Tongue (tissue), 3 donors: ENCODE measurements at places on chromosomes 6 and 20. TPM values are rescaled to one million over a fixed set of nuclear protein-coding genes. Genes with fewer than 3 reads are reported as not detected.

Gene C6orf58
- not detected for total RNA-seq

Gene LIN28B
- total RNA-seq = 0.21 TPM

Gene THBS2
- 89.3 TPM for total RNA-seq

Gene DUSP15
- 0.82 TPM for total RNA-seq

Gene TAAR9
- total RNA-seq = not detected

Gene PDSS2
- total RNA-seq = 11.6 TPM

Gene TBXT
- total RNA-seq = not detected

Gene LEMD2
- total RNA-seq = 37.5 TPM

Gene SCGN
- total RNA-seq = 0.62 TPM

Gene TMEM244
- total RNA-seq = 2.3 TPM

Gene TRERF1
- 7.1 TPM for total RNA-seq

Gene GPX5
- total RNA-seq = not detected

Gene GNMT
- total RNA-seq = 0.41 TPM

Gene NKAIN2
- 1.7 TPM for total RNA-seq

Gene MACROD2
- total RNA-seq = 5.0 TPM

Gene CYP39A1
- 13.5 TPM for total RNA-seq

Gene KIFC1
- total RNA-seq = 12.2 TPM

Gene TP53TG5
- total RNA-seq = not detected

- peak; percentile 78 for DNase-seq
These were observed 67.9 kb downstream of the NCOA7 start for GRCh38 chr6:125858427-125859320.

GRCh38 chr6:109743739-109744138 lies 52.6 kb downstream of the FIG4 start:
- no peak for DNase-seq

DNA sequence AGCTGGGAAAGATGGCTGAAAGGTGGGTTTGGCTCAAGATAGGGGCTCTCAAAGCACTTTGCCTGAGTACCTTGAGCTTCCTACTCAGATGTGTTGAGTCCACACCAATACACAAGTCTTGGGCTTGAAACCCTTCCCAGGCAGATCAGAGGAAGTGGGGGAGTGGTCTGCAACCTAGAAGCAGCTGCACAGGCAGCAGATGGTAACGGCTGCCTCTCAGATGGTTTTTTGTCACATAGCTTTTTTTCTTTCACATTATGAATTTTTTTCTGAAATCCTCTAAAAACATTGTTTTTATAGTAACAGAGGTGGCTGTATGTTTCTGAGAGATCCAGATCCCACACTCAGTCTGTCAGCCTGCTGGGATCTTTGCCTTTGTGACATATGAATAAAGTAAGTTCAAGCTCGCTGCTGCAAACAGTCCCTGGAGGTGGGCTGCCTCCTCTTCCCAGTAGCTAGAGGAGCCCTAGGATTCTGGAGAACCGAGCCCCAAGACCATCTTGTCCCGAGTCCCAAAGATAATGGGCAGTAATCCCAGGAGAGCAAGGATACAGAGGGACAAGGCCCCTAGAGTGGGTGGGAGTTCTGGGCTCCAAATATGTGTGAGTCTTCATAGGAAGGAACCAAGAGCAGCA lies 97.1 kb upstream of the TOP1 start:
- DNase-seq = peak; percentile 40

DNA sequence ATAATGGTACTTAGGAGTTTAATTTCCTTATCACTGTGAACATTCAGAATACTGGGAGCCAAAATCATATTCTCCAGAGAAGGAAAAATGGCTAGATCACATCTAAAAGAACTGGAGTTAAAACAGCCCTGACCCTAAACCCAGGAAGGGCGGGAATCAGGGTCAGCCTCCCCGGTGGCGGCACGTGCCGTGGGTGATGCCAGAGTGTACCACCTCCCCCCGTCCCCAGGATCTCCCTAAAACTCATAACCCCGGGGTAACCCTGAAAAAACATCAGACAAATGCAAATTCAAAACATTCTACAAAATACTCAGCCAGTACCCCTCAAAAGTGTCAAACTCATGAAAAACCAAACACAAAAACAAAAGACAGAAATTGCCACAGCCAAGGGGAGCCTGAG lies 148.3 kb downstream of the DLL1 start:
- no peak for DNase-seq

DNA sequence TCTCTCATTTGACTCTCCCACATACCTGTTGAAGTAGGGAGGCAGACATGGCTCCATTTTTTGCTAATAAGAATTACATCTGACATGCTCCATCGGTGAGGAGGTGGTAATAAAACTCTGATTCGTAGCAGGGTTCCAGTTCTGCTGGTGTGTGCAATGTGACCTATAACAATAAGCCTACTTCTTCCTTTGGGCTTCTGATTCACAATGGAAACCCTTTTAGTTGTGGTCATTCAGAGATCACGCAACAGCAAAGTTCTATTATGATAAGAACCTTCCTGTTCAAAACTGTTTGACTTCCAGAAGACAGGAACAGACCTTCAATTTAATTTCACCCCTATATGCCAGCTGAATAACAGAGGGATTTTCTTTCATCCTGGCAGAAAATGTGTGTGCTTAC lies 31.4 kb upstream of the GSTA4 start:
- no peak for DNase-seq

- no peak for DNase-seq
These were observed 30.6 kb upstream of the BLCAP start for GRCh38 chr20:37558306-37558705.

GRCh38 chr6:95431637-95432228 lies 145.6 kb upstream of the MANEA start:
- peak; percentile 54 for DNase-seq

- DNase-seq = no peak
These were observed 13.0 kb upstream of the HLA-DQB1 start for GRCh38 chr6:32679492-32679891.

GRCh38 chr20:51955756-51956155 lies 153.4 kb upstream of the SALL4 start:
- no peak for DNase-seq

GRCh38 chr6:159116343-159116742 lies 52.9 kb upstream of the FNDC1 start:
- no peak for DNase-seq

DNA sequence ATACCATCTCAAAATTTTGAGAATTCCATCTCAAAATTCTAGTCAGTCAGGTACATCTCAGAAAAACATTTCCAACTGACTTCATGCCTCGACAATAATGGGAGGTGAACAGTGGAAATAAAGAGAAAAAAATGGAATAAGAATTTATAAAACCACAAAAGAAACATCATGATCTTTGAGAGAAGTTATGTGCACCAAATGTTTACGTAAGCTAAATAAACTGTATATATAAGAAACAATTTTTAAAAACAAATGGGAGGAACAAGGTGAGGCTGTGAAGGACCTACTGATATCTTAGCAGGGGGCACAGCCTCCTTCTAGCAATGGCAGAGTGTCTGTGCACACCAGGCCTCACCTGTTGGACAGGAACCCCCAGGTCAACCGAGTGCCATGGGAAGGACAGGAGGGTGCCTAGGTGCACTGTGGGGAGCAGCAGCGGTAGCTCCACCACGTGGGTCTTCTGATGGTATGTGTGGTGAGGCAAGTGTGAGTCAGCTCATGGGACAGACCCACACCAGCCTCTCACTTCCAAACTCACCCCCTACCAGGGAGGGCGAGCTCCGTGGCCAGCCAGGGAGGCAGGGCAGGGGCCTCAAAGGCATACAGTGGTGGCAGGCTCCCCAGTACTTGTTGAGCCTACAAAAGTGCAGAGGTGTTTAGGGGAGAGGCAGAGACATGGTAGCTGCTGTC lies 23.2 kb downstream of the DIDO1 start:
- no peak for DNase-seq

GRCh38 chr6:130070326-130070725 lies 51.9 kb downstream of the L3MBTL3 start:
- DNase-seq = no peak

DNA sequence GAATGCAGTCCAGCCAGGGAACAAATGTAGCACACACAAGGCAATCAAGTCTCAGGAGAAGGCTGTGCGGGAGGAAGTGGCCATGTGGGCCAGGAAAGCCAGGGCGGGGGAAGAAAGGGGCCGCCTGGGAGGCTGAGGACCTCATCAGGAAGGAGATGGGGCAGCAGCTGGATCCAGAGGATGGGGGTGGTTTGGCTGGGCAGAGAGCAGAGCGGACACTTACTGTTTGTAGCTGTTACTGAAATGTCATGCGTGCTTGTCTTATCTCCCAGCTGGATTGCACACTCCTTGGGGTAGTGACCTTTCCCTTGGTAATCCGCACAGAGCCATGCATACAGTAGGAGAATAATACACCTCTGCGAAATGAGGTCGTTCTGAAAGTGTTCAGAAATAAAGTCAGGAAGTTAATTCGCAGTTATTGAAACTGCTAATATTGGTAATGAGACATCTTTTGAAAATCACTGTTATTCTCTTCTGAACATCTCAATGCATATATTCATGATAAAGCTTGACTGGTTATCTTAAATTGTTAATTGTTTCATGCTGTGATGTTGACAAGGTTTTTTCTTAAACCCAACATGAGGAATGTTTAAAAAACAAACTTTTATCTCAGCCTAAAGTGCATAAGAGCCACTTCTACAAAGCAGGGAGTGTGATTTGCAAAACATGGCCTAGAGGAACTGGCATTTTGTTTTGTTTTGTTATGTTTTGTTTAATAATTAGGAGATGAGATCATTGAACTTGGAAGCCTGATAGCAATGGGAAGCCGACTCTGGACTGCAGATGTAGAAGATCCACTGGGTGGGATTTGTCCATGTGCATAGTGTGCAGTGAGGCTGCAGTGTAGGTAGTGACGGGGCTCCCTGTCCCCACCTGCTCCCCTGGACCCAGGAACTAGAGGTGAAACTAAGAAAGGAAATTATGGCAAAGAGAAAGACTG lies 18.0 kb upstream of the MAP3K4 start:
- DNase-seq = peak; percentile 40

DNA sequence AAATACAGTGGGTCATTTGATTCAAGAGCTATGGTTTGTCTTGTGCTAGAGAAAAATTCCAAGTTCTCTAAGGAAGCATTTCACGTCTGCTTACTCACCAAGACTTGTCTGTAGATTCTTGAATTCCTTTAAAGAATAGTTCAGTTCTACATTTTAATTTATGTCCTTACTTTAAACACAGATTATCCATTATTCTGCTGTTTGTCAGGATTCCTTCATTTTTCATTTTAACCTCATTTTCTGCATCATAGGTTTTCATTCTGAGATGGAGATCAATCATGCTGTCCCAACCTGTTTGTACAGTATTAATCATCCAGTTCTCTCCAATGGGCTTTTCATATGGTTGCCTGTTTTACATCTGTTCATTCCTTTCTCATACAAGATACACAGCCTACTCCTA lies 24.5 kb upstream of the POPDC3 start:
- DNase-seq = no peak

- DNase-seq = peak; percentile 46
These were observed 36.9 kb downstream of the ARHGAP18 start for GRCh38 chr6:129672881-129673631.

DNA sequence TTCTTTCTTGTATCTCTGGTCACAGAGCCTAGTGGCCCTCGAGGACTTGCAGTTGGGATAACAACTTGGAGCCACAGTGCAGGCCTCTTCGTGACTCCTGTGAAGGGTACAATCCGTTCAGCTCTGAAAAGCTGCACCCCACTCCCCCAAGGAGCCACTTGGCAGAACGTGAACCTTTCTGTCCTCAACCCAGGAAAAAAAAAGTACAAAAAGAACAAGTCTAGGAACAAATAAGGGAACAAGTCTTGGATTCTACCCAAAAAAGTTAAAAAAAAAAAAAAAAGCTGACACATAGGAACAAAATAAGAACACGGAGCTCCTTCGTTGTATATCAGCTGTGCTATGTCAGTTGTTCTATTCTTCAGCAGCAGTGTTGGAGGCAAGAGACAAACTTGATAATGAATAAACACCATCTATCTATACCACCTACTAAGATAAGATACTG lies 77.9 kb upstream of the TULP1 start:
- DNase-seq = peak; percentile 60

- DNase-seq = no peak
These were observed 38.6 kb downstream of the GHRH start for GRCh38 chr20:37223053-37223452.

GRCh38 chr6:13838616-13839015 lies 24.3 kb upstream of the MCUR1 start:
- peak; percentile 13 for DNase-seq

DNA sequence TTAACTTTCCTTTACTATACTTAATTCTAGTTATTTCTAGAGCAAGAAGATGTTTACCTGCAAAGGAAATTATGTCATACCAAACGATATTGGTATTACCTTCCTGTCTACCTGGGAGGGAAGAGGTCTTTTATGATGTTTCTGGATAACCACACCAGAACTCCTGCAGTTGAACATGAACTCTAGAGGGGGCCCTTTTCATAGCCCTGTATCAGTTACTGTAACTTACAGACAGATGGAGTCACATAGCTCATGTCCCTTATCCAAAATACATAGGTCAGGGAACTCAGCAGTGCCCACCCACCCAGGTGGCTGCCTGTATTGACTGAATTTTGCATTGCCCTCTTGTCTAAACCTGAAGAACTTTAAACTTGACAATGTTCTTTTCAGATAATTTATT lies 35.1 kb upstream of the MYL9 start:
- no peak for DNase-seq

DNA sequence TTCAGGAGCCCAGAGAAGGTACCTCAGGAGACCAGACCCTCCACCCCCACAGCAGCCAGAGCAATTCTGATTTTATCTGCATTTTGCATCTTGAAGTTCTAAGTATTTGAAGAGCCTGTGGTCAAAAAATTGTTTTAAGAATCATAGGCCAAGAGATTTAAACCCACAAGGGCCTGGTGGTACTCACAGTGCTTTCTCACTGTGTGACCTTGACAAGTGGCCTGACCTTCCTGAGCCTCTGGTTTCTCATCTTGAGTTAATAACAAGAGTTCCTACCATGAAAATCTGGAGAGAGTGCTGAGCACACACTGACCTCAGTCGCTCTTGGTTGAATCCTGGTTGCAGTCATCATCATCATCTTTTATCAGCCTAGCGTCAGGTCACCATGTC lies 45.4 kb upstream of the ID1 start:
- DNase-seq = no peak

DNA sequence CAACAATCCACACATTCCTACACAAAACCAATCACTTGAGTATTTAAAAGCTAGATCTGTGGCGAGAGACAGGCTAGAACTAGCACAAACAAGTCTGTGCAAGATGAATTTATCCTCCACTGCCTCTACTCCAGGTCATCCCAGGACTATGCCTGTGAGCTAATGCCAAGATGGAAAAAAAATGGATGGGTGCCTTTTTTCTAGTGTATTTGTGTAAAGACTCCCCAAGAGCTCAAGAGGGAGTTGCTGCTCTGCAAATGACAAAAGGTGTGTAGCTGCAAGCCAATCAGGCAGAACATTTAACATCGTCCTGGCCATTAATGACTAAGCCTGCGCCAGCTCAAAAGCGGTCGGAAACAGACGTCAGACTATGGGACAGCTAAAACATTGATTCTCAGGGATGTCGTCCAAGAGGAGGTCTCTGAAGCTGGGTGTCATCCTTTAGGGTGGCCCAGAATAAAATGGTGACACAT lies 21.9 kb downstream of the ATXN1 start:
- DNase-seq = no peak

- no peak for DNase-seq
These were observed 101.3 kb upstream of the MLN start for GRCh38 chr6:33905071-33905609.

- DNase-seq = peak; percentile 36
These were observed 198.6 kb upstream of the UST start for GRCh38 chr6:148548065-148548748.

GRCh38 chr20:63660622-63661021 lies 2.5 kb downstream of the RTEL1 start:
- DNase-seq = no peak

- DNase-seq = peak; percentile 17
These were observed 122.2 kb upstream of the MARCKS start for GRCh38 chr6:113734982-113735381.
